ENCODE measurements at places on chromosomes 11 and 22.

GRCh38 chr11:68659158-68659921 lies 25.0 kb upstream of the GAL start:
- no peak for DNase-seq

DNA sequence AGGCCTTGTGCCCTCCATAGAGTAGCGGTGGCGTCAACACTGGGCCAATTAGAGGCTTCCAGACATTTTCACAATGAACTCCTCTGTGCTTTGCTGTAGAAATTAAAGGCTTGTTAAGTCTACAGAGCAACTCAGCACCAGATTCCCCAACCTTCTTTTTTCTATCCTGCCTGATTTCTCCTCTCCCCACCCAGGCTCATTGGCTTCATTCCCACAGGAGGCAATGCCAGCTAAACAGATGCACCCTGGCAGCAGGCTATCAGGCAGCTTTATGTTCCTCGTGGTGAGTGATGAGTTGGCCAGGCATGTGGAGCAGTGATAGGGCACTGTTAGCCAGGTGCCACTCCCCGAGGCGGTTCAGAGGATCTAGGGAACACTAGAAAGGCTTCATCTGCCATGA lies 4.8 kb downstream of the DIXDC1 start:
- DNase-seq, result no peak

- no peak for DNase-seq
Observed at GRCh38 chr11:75200051-75200450, 40.5 kb upstream of the TPBGL start.

DNA sequence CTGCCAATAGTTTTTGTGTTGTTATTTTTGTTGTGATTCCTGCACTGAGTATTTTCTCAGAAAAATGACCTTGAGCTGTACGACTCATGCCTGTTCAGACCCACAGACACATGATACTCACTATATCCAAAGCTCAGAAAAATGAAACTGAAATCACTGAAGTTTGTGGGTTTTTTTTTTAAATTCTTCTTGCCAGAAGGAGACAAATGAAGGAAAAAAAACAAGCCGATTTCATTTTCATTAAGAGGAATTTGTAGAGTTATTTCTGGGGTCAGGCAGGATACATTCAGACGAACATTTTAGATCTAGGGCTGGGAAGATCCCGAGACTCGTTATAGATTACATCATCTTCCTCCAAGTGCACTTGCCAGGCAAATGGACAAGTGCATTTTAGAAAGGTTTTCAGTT lies 60.4 kb downstream of the BMAL1 start:
- DNase-seq, result no peak

- no peak for DNase-seq
Observed at GRCh38 chr22:31623592-31624304, 38.3 kb downstream of the PISD start.

- no peak for DNase-seq
Observed at GRCh38 chr11:18798799-18799469, 7.3 kb upstream of the PTPN5 start.

DNA sequence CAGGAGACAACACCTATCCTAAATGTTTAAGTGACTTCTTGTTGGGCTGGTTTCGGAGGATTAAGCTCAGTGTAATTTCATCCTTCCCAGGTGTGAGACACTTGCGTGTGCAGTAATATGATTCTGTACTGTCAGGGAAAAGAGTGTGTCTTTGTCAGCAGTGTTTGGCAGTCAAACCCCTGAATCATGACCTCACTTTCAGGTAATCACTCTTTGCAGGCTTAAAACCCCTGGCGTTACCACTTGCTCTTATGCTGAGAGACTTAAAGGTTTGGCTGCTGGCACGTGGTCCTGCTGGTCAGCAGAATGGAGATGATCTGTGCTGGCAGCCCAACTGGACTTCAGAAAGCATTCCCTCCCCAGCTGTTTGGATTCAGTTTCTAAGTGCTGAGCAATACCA lies 56.1 kb downstream of the APIP start:
- no peak for DNase-seq

DNA sequence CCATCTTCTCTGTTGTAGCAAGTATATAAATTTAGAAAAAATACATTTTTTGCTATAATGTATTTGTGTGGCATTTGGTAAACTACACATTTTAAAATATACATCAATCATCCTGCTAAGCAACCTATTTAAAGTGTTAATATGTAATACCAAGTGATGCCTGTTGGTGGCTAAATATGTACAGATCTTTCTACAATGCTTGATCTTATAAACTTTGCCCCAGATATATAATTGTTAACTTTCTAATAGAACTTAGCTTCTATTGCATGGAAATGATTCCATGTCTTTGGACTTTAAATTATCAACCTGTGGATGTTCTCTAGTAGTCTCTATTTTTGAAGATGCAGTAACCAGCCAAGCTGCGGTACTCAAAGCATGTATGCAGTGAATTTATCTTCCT lies 1260.4 kb upstream of the RAG2 start:
- DNase-seq, result no peak

GRCh38 chr11:66970371-66970806 lies 4.7 kb upstream of the C11orf86 start:
- no peak for DNase-seq

DNA sequence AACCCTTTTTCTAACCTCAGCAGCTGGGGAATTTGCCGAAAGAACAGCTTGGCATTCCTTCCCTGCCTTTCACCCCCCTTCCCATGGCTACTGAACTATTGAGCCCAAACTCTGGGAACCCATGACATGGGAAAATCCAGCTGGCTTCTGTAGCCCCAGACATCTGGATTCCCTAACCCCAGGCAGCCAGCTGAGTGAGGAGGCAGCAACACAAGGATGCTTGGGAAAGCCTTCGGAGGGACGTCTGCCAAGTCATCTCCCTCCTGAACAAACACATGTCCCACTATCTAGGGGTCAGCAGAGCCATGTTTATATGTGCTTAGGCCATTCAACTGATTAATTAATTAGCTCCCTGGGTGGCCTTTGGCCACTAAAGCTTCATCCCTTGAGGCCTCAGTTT lies 21.6 kb downstream of the LRRC55 start:
- DNase-seq, result no peak
